Chondrocyte (in vitro differentiated cells): ENCODE measurements at places on chromosomes 16 and 17. TPM values are rescaled to one million over a fixed set of nuclear protein-coding genes. Genes with fewer than 3 reads are reported as not detected.

DNA sequence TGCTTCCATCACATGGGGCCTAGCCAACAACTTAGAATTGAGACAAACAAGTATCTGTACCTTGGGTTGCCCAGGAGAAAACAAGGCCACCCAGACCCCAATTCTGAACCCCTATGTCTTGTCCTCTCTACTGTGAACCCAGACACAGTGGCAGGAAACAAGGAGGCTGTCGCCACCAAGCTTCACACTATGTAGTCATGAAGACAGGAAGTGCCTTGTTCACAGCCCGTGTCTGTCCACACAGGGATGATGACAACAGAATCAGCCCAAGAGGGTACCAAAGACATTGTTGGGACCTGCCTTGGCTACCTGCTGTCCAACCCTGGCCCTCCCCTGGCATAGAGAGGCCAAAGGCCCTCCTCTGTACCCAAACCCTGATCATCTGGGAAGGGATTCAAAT is 84.8 kb downstream of the CDYL2 start:
- no peak overlapping the region for H3K4me3 ChIP-seq
- H3K27me3 ChIP-seq: no peaks in the 10 kb centered on the region
- no peaks in the 10 kb centered on the region for H3K4me1 ChIP-seq
- H3K36me3 ChIP-seq: no peaks in the 10 kb centered on the region
- H3K27ac ChIP-seq: no peak overlapping the region

GRCh38 chr16:1378804-1379303 is 27.1 kb downstream of the GNPTG start:
- no peaks in the 10 kb centered on the region for H3K27me3 ChIP-seq
- DNase-seq: peak; percentile 94
- H3K27ac ChIP-seq: peak overlapping the region; percentile 80
- peak overlapping the region; percentile 76 for H3K4me3 ChIP-seq
- H3K36me3 ChIP-seq: no peaks in the 10 kb centered on the region

DNA sequence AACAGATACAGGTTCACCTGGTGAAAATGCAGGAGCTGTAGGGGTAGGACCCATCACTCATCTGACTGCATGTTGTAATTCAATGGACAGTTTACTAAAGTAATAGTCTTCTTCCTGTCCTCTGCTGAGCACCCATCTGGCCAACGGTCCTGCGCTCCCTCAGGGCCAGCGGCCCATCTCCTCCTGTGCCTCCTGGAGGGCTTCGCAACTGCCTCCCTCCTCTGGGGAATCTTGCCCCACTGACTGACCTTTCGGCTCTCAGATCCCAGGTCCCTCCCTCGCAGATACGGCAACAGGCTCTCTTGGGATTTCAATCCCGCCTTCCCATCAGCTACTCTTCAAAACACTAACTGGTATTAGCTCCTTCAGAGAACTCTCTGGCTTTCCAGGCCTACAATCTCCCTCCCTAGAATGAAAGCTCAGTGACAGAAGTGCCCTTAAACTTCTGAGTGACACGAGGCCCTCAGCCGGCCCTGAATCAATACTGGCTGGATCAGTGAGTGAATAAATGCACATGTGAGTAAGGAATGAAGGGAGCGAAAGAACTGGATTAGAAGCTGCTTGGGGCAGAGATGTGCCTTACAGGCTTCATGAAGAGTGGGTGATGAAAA is 1.3 kb downstream of the PEMT start:
- H3K4me3 ChIP-seq: peak overlapping the region; percentile 89
- DNase-seq: no peak
- H3K4me1 ChIP-seq: peaks cover 16% of the 10 kb centered on the region
- H3K27me3 ChIP-seq: no peaks in the 10 kb centered on the region
- no peaks in the 10 kb centered on the region for H3K36me3 ChIP-seq

DNA sequence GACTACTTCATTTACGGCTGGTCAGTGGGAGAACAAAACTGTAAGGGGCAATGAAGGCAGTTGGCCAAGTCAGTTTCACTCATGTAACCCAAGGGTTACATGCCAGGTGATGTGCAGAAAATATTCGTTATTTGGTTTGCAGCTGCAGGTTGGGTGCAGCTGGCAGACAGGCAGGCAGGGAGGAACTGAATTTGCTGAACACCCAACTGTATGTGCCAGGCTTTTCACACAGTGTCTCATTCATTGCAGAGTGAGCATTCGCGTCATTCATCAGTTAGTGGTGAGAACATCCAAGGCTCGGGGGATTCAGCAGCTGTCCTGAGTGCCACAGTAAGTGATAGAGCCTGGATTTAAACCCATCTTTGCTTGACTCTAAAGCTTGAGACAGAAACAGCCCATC is 59.7 kb downstream of the ABCC6 start:
- peaks cover 6% of the 10 kb centered on the region for H3K27me3 ChIP-seq
- H3K36me3 ChIP-seq: peaks cover 7% of the 10 kb centered on the region
- no peak overlapping the region for H3K4me3 ChIP-seq
- no peak overlapping the region for H3K27ac ChIP-seq

Gene CYGB
- total RNA-seq: 0.48 to 5.4 TPM (median 4.6 TPM) in 3 replicates

DNA sequence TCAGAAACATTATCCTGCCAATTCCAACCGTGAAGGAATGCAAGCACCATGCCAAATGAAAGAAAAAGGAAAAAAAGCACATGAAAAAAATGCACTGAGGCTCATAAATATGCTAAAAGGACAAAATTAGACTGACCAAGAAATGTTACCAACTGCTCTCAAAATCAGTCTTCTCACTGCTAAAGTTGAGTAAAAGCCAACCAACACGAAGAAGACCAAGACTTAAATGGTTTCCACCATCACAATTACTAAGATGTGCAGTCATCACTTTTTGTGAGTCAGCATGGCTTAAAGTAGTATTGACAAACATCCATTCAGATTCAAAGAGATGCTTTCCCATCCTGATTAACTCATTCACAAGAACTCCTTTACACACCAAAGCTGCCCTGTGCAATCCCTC is 16.4 kb downstream of the CDYL2 start:
- no peaks in the 10 kb centered on the region for H3K27me3 ChIP-seq
- H3K4me1 ChIP-seq: no peaks in the 10 kb centered on the region
- H3K4me3 ChIP-seq: no peak overlapping the region
- H3K27ac ChIP-seq: no peak overlapping the region

Gene SNAI3
- not detected in 3 replicates for total RNA-seq

- H3K4me3 ChIP-seq: no peak overlapping the region
- H3K27ac ChIP-seq: no peak overlapping the region
- no peaks in the 10 kb centered on the region for H3K4me1 ChIP-seq
- H3K27me3 ChIP-seq: peaks cover 18% of the 10 kb centered on the region
Measured at GRCh38 chr16:55189682-55190636, 134.0 kb upstream of the IRX6 start.

GRCh38 chr17:78751447-78752161 is 30.5 kb downstream of the CYTH1 start:
- H3K4me1 ChIP-seq: peaks cover 40% of the 10 kb centered on the region
- DNase-seq: no peak
- no peaks in the 10 kb centered on the region for H3K36me3 ChIP-seq
- peak overlapping the region; percentile 22 for H3K27ac ChIP-seq

DNA sequence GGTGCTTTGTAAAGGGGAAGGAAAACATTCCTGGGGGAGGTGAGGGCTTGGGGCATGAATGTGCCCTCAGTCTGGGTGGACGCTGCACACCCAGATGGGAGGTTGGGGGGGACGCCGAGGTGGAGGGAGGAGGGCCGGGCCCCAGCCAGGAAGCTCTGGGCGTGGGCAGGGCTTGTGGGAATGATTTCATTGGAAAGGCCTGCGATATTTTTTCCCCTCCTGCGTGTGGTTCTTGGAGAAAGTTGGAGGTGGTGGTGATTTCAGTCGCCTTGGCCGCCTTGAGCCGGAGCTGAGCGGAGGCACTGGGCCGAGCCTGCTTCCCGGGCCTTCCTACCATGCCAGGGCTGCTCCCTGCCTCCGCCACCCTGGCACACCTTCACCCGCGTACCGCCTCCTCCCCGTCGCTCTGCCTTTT is 26.4 kb upstream of the CLEC18A start:
- peak overlapping the region; percentile 97 for H3K27ac ChIP-seq
- peak overlapping the region; percentile 79 for H3K4me3 ChIP-seq
- no peaks in the 10 kb centered on the region for H3K27me3 ChIP-seq
- DNase-seq: no peak

GRCh38 chr17:68197091-68197996 is 50.5 kb upstream of the AMZ2 start:
- no peak for DNase-seq
- peak overlapping the region; percentile 60 for H3K4me3 ChIP-seq
- peaks cover 22% of the 10 kb centered on the region for H3K4me1 ChIP-seq
